CD14-positive monocyte (primary cell): ENCODE measurements at places on chromosomes 2 and 18.
A peak's percentile ranks its signal among the peaks of the same experiment; 100 is the strongest.

- no peak for DNase-seq
Measured at GRCh38 chr2:51304311-51304710, 272.4 kb upstream of the NRXN1 start.

GRCh38 chr2:239947729-239948045 lies 77.5 kb downstream of the NDUFA10 start:
- DNase-seq = no peak

DNA sequence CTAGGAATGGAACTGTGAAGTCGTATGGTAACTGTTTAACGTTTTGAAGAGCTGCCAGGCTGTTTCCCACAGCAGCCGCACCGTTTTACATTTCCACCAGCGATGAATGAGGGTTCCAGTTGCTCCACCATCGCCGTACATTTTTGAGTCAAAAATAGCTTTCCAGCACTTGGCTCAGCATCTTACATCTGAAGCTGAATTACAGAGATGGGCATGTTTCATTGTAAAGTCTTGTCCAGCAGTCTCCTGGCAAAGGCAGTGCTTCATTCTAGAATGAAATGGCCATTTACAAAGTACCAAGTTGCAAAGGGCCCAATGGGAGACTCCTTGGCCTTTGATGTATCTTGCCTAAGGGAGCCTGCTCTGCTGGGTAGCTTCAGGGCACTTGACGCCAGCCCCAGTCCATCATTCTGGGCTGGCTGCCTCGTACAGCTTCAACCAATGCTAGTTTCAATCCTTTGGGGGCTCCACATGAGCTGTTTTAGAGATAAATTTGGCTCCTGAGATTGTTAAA lies 45.1 kb downstream of the ATIC start:
- no peak for DNase-seq

DNA sequence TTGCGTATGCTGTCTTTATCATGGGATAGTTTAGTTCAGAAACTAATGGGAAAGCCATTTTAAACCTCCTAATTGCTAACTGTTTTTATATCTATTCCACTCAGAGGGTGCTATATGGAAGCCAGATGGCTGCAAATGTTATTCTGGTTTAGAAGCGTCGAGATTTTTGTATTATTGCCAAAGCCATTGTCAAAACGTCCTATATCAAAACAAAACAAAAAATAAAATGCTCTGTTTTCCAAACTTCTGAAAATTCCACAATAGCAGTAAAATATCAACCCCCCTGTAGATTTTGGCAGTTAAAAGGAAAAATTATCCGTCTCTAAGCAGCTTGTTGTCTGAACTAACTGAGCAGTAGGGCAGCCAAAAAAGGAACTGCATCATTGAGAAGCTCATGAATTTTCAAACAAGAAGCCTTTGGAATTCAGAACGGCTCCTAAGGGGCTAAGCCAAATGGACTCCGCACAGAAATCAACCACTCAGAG lies 195.4 kb upstream of the CWC22 start:
- no peak for DNase-seq

DNA sequence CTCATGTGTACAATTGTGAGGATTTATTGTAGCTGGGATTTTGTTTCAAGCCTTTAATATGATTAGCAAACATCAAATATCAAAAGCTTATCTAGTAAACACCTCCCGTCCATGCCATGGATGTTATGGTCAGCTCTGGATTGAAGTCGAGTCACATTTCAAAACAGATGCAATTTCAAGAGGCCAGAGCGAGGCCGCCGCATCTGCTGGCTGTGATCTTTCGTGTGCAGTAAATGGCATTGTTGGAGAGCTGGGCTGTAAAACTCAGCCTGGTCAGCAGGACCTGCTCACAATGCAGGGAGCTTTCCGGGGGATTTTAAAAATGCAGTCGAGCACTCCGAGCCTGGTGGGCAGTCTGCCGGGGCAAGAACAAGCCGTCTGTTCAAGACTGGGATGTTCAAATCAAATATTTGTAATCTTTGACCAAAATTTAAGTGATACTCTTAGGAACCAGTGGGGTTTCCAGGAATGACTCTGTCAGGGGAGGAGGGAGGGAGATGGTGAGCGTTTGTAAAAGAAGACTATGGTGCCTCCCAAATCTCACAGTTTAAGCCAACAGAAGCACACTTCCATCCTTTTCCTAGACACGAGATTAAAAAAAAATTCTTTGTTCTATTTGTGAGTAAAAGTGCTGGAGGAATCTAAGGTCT lies 97.6 kb downstream of the MYCN start:
- DNase-seq = no peak

GRCh38 chr2:90209806-90210205 lies 1518.3 kb downstream of the RPIA start:
- no peak for DNase-seq

DNA sequence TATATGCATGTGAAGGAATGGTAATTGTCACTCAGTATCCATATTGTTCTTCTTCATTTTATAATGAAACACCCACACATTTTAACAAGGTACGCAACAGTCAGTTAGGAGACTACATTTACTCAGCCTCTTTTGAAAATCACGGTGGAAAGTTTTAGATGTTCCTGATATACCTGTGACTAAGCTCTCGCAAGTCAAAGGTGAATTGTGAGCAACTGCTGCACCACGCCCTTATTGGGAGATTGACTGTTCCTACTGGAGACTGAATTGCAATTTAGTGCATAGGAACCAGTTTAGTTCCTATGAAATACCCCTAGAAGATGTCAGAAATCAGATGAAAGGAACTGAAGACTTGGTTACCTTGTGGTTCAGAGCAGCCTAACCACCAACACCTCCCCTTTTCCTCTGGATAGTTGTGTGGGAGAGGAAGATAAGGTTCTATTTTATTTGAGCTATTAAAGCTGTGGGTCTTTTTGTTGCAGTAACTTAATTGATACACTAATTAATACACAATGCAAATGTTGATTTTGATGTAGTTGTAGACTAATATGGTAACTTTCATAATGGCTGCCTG lies 1280.5 kb upstream of the CDH2 start:
- DNase-seq = no peak

- no peak for DNase-seq
Measured at GRCh38 chr2:240208096-240208495, 67.6 kb upstream of the OTOS start.

DNA sequence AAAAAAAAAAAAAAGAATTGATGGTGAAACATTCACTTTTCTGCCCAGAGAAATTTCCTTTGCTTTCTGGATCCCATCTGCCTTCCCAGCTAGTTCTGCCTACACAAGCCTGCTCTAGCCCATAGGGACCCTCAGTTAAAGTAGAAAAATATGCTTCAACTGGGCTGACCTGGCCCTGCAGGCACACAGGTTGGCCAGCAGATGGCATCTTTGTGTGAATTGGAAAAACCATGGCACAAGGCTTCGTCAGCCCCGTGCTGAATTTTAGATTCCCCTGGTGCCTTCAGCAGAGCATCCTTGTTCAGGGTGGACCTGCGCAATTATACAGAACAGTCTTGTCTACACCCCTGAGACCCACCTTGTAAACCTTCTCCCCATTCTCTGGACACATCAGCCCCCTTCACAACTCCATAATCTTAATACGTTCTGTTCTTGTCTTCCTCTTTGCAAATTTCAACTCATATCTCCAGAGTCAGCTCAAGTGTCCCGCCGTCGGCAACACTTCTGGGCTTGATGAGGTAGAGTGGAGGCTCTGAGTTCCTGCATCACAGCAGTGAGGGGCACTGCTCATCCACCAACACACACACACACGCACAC lies 114.5 kb downstream of the INSIG2 start:
- DNase-seq = peak; percentile 39

- DNase-seq = no peak
Measured at GRCh38 chr2:46837704-46838103, 77.9 kb downstream of the MCFD2 start.

- no peak for DNase-seq
Measured at GRCh38 chr2:217666338-217666737, 336.5 kb downstream of the TNS1 start.

- peak; percentile 40 for DNase-seq
Measured at GRCh38 chr18:864872-865273, 39.8 kb upstream of the ADCYAP1 start.

- no peak for DNase-seq
Measured at GRCh38 chr2:27730980-27731691, 40.4 kb upstream of the MRPL33 start.

GRCh38 chr2:30770816-30771576 lies 36.2 kb downstream of the CAPN13 start:
- DNase-seq = no peak

GRCh38 chr2:239349453-239350135 lies 51.2 kb downstream of the HDAC4 start:
- no peak for DNase-seq

DNA sequence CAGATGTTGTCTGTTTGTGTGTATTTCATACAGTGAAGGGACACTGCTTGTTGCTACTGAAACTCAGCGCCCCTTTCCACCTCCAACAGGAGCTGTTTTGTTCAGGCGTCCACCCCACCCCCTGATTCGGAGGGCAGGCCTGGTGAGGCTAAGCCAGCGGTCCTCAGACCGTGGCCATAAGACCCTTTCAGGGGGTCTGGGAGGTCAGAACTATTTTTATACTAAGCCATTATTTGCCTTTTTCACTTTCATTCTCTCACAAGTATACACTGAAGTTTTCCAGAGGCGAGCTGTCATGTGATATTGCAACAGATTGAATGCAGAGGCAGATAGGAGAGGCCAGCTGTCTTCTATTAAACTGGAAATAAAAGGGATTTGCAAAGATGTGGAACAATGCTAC lies 39.7 kb upstream of the IGFBP5 start:
- no peak for DNase-seq

- DNase-seq = peak; percentile 83
Measured at GRCh38 chr2:231677632-231678104, 30.7 kb upstream of the PTMA start.

DNA sequence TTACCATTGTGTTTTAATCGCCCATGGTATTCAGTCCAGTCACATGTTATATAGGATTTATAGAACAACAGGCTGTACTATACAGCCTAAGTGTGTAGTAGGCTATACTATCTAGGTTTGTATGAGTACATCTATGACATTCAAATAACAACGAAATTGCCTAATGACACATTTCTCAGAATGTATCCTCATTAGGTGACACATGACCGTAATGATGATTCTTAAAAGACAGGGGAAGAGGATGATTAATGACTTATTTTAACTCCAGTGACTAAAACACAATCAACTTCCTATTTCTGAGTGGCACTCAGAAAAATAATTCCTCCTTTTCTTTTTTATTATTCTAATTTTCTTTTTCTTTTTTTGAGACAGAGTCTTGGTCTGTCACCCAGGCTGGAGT lies 63.0 kb upstream of the ACSL3 start:
- peak; percentile 92 for DNase-seq

DNA sequence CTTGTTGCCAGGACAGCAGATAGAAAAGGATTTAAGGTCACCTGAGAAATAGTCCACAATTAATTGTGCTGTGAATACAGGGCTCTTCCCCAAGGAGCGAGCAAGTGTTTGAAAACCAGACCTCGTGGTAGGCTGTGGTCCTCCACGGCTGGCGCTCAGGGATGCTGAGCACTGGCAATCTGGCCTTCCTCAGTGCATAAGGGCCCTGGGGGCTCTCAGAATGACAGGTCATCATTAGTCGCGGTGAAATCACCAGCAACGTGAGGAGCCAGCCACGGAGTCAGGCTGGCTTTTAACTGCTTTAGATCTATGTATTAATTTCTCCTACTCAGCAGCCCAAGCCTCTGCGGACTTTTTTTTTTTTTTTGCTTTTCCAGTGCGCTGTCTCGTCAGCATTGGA lies 148.5 kb downstream of the FHOD3 start:
- DNase-seq = no peak

DNA sequence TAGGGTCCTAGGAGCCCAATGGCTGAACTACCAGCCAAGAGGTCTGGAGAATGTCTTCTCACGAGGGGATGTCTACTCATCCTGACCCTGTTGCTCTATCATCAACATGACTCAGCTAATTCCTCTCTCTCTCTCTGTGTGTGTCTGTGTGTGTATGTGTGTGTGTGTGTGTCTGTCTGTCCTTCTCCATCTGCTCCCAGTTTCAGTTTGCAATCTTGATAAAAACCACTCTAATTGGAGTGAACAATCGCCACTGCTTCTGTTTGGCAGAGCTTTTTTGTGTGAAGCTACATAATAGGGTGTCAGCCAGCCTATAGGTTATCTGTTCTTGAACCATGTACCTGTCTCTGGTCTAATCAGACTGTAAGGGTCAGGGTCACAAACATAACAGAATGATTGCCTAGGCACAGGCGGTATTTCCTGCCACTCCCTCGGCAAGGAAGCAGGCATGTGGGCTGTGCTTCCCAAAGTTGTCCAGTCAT lies 219.8 kb downstream of the SH3BP4 start:
- DNase-seq = no peak

GRCh38 chr2:121140734-121141133 lies 144.3 kb downstream of the TFCP2L1 start:
- no peak for DNase-seq

- no peak for DNase-seq
Measured at GRCh38 chr2:25489631-25490030, 147.9 kb upstream of the DNMT3A start.

DNA sequence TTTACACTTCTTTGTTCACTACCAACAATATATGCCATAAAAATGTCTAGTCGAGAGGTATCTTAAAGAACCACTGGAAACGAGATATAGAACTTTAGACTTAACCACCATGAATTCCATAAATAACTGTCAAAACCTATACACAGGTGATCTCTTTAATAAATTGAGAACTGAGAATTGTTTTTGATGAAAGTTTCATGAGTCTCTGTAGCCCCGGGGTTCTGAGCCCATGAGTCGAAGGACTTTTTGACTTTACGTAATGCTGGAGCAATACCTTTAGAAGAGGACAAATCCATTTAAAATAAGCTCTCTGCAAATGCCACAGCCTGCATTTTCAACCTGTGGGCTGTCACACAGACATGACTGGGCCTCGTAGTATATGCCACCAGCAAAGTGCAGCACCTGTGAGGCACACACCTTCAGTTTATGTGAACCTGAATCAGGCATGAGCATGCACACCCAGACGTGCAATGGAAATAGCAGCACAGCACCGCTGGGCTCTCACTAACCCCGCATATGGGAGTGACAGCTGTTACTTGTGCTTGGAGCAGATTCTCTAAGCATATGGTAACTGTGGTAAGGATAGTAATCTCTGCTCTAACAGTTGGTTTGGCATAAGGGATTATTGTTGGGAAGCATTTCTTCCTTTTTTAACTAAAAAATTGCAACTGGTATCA lies 383.2 kb downstream of the SOCS6 start:
- DNase-seq = no peak

- DNase-seq = no peak
Measured at GRCh38 chr2:118755901-118756300, 91.5 kb downstream of the EN1 start.

DNA sequence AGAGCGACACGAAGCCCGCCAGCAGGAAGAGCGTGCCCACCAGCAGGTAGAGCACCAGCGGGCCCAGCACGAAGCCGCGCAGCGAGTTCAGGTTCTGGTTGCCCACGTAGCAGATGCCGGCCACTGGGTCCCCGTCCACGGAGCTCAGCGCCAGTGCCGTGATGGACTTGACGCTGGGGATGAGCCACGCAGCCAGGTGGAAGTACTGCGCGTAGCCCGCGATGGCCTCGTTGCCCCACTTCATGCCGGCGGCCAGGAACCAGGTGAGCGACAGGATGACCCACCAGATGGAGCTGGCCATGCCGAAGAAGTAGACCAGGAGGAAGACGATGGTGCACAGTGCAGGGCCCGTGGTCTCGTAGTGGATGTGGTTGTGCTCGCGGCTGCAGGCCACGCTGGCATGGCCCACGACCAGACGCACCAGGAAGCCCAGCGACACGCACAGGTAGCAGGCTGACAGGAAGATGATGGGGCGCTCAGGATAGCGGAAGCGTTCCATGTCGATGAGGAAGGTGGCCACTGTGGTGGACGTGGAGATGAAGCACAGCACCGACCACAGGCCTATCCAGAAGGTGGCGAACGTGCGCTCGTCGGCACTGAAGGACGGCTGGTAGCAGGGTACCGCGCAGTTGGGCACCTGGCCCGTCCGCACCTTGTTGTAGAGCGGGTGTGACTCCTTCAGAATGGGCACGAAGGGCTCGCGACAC lies 2.1 kb downstream of the FZD5 start:
- DNase-seq = peak; percentile 34
